ENCODE measurements at places on chromosomes 5 and 9. TPM values are rescaled to one million over a fixed set of nuclear protein-coding genes. Genes with fewer than 3 reads are reported as not detected.
A peak's percentile ranks its signal among the peaks of the same experiment; 100 is the strongest.

Gene SSBP2
- total RNA-seq = 117 TPM

DNA sequence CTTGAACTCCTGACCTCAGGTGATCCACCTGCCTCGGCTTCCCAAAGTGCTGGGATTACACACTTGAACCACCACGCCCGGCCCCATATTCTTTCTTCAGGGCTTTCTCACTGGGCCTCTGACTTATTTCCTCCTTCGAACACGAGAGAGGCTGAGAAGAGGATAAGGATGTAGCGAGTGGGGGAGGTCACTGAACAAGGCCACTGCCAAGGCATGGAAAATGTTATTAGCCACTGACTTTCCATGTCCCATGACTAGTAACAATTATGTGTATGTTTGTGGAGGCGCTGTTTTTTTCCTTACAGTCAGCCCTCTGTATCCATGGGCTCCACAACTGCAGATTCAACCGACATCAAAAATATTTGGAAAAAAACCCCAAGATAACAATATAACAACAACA lies 12.3 kb upstream of the FCHSD1 start:
- DNase-seq = no peak

GRCh38 chr5:138754699-138755057 lies 1.5 kb downstream of the CTNNA1 start:
- no peak for DNase-seq

Gene IFNB1
- total RNA-seq = not detected

- DNase-seq = peak; percentile 85
Observed at GRCh38 chr5:138305797-138306196, 25.8 kb downstream of the CDC25C start.

Gene F2RL2
- 0.27 TPM for total RNA-seq

- no peak for DNase-seq
Observed at GRCh38 chr5:146862641-146863040, 15.9 kb downstream of the PPP2R2B start.

DNA sequence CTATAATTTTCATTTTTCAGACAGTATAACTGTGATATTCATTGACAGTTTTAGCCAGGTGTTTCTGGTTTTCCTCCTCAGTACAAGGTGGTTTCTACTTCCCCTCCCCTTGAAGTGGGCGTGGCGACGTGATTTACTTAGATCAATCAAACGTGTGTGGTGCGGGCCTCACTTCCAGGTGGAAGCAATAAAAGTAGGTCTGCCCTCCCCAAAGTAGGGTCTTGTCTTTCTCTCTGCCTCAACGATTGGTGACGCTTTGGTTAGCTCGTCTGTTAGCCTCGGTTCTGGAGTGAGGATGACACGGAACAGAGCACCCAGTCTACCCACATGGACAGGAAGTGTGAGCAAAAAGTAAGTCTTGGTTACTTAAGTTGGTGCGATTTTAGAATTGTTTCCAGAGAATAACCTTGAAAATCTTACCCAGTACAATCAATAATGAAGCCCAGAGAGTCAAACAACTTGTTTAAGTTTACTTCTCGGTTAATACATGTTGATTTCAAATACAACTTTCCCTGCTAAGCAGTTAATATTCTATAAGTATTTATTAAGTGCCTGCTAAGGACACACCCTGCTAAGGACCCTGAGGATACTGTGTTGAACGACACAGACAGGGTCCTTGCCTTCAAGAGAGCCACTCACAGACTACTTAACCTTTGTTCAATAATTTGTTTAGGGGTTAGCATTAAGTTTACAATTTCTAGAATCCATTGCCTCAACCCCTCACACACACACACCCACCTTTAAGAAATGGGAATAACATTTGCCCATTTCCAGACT lies 48.4 kb downstream of the COX7C start:
- DNase-seq = no peak

Data from cerebellum (tissue), 4 donors.